ENCODE measurements at places on chromosomes 3 and 15.

GRCh38 chr3:108527817-108528216 is 17.4 kb upstream of the MYH15 start:
- no peak for DNase-seq

DNA sequence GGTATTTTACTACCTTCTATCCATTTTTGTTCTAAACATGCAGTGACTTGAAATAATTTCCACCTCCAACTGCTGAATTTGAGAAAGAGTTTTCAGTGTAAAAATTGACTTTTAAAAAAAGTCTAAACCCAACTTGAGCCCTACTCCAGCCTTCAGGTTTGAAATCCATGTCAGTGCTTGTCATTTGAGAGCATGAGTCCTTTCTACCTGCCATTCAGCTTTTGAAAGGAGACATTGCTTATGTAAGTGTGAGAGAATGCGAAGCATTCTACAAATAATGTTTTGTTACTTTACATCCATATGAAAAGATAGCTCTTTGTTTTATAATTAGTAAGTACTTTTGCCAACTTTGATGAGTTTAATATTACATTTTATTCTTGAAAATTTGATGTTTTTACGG is 329.2 kb downstream of the PTPRG start:
- no peak for DNase-seq

GRCh38 chr15:75842722-75843677 is at the start of gene UBE2Q2:
Gene UBE2Q2 (plus strand): TSS chr15:75843447. CDS start chr15:75843667, 220 bp downstream.
- peak; percentile 62 for DNase-seq

GRCh38 chr3:173992416-173992815 is 594.9 kb downstream of the NLGN1 start:
- no peak for DNase-seq

DNA sequence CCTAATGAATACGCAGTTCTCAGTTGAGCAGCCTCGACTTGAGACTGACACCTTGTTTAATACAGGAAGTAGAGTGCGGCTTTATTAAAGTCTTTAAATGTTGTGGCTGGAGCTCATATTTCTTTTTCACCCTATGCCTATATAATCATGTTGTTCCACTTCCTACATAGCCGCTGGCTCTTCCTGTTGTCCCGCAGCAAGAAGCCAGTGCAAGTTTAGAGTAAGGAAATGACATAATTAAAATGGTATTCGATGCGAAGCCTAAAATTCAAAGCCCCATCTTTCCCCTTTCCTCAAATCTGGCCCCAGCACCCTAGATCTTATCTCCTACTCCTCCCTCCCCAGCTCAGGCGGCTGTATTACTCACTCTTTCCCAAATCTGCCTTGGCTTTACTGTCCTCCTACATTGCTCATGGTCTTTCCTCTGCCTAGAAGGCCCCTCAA is 7.5 kb upstream of the PHLDB2 start:
- DNase-seq: no peak

GRCh38 chr3:185311991-185312390 is 50.9 kb upstream of the MAP3K13 start:
- DNase-seq: no peak

DNA sequence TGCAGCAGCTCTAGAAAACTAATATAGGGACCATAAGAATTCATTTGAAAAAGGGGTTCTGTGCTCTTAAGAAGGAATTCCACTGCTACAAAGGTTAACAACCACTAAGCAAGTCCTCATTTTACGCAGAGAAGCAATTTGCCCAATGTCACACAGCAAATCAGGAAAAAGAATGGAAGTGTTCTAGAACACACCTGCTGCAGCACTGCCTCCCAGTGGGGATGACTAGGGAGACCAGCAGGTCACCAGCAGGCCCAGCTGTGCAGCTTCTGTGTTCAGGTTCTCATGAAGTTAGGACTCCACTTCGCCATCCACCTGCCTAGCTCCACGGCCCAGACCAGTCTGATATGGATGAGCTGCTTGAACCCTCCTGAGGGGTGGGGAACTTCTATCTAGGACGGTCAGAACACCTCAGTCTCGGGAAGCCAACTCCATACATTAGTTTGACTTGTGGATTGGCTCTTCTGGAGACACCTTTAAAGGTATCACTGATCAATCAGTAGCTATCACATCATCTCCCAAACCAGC is 18.6 kb downstream of the POMGNT2 start:
- DNase-seq: no peak

- no peak for DNase-seq
Measured at GRCh38 chr15:94250801-94251200, 19.4 kb downstream of the MCTP2 start.

DNA sequence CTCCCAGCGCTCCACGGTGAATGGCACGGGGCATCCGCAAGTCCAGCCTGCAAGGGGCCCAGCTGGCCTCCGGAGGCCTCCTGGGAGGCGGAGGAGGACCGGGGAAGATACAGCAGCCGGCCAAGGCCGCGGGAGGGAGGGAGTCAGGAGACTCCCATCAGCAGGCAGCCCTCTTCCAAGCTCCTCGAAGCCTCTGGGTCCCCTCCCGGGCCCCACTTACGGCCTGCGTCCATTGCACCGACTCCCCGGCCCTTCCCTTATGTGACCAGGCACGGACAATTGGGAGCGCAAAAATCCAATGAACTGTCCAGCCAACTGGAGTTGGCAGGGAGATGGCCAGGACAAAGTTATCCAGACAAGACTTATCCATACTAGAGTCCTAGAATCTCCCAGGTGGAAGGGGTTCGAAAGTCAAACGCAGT is 668 bp downstream of the MFGE8 start:
- DNase-seq: no peak

All from activated CD4-positive, alpha-beta T cell treated with anti-CD3 and anti-CD28 coated beads for 1 hour (primary cell).